Activated CD4-positive, alpha-beta T cell treated with anti-CD3 and anti-CD28 coated beads for 36 hours (primary cell): ENCODE measurements at places on chromosomes 4 and X.
A peak's percentile ranks its signal among the peaks of the same experiment; 100 is the strongest.

- no peaks in the 10 kb centered on the region for H3K27me3 ChIP-seq
- H3K4me1 ChIP-seq = no peaks in the 10 kb centered on the region
- H3K27ac ChIP-seq = no peak overlapping the region
- no peak overlapping the region for H3K4me3 ChIP-seq
These were observed 45.1 kb downstream of the OCRL start for GRCh38 chrX:129585167-129585566.

DNA sequence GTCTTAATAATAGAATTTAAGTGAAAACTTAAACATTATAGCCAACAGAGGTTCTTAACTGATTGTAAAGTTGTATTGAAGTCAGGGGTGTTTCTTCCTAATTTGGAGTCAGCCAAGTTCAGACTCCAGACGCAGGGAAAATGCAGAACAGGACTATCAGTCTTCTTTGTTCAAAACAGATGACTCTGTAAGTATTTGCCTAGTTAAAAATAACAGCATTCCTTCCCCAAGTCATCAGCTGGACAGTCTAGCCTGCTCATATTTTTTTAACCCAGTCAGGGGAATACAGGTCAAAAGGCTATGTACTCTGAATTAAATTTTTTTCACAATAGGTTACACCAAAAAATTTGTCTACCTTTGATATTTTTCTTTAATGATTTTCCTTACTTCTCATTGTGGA lies 73.8 kb upstream of the DCLK2 start:
- H3K27ac ChIP-seq = no peak overlapping the region
- H3K4me3 ChIP-seq = no peak overlapping the region
- peaks cover 22% of the 10 kb centered on the region for H3K27me3 ChIP-seq
- H3K4me1 ChIP-seq = no peaks in the 10 kb centered on the region

GRCh38 chrX:68115371-68115770 lies 317.9 kb downstream of the OPHN1 start:
- no peak overlapping the region for H3K27ac ChIP-seq
- H3K4me3 ChIP-seq = no peak overlapping the region
- no peaks in the 10 kb centered on the region for H3K4me1 ChIP-seq
- H3K27me3 ChIP-seq = no peaks in the 10 kb centered on the region
- DNase-seq = no peak

- peaks cover 12% of the 10 kb centered on the region for H3K27me3 ChIP-seq
- H3K4me1 ChIP-seq = peaks cover 3% of the 10 kb centered on the region
- no peaks in the 10 kb centered on the region for H3K36me3 ChIP-seq
- H3K27ac ChIP-seq = no peak overlapping the region
- peak; percentile 50 for DNase-seq
- peak overlapping the region; percentile 12 for H3K4me3 ChIP-seq
These were observed 66.1 kb downstream of the DNAAF6 start for GRCh38 chrX:107272431-107272921.
